ENCODE measurements at places on chromosomes 4 and X. TPM values are rescaled to one million over a fixed set of nuclear protein-coding genes. Genes with fewer than 3 reads are reported as not detected.

The SHISA3 gene
- 0.85 TPM for total RNA-seq

The CT45A5 gene
- not detected for total RNA-seq

The AWAT2 gene
- total RNA-seq: not detected

The ASB5 gene
- not detected for total RNA-seq

The MMRN1 gene
- 0.28 TPM for total RNA-seq

The NMU gene
- total RNA-seq: not detected

The NDUFC1 gene
- total RNA-seq: 34.6 TPM

The C4orf36 gene
- 0.44 TPM for total RNA-seq

- no peak for DNase-seq
Measured at GRCh38 chr4:41881981-41882624, 53.1 kb upstream of the TMEM33 start.

GRCh38 chrX:65644621-65645289 is 22.7 kb upstream of the MSN start:
- DNase-seq: no peak

DNA sequence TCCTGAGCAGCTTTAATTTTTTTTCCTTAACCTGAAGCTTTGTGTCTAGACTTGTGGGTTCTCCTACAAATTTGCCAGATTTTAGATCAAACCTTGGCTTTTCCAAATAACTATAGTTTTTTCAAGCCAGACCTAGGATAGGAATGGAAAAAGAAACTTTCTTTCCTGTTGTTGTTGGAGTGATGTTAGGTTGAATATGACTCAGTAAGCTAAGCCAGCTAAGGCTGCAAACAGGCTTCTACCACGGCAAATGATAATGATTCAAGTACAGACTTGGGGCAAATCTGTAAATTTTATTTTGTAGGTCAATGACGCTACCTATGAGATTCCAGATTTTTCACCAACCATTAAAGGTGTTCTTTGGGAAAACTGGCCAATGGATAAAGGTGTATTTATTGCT is 45.6 kb downstream of the WDR19 start:
- no peak for DNase-seq

GRCh38 chr4:13478707-13479106 is 5.4 kb downstream of the RAB28 start:
- DNase-seq: no peak

GRCh38 chrX:70247252-70247651 is 12.8 kb downstream of the P2RY4 start:
- DNase-seq: no peak

GRCh38 chr4:62394766-62395165 is 1194.6 kb downstream of the ADGRL3 start:
- DNase-seq: no peak

GRCh38 chrX:39310891-39311290 is 509.6 kb downstream of the MID1IP1 start:
- no peak for DNase-seq

DNA sequence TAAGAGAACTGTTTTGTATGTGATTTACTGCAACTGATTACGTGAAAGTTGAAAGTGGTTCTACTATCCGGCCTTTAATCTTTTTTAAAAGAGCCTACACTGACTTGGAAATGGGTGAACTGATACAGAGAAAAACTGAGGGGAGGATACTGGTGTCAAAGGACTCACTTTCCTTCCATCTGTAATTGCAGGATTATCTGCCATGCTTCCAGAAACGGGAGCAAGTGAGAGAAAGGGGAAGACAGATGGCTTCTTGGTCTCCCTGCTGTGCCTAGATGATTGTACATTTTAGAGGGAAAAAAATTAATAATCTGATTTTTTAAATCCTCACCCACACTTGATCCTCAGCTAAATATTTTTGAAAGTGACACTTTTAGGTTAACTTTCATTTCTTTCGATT is 88.3 kb upstream of the GRID2 start:
- no peak for DNase-seq

DNA sequence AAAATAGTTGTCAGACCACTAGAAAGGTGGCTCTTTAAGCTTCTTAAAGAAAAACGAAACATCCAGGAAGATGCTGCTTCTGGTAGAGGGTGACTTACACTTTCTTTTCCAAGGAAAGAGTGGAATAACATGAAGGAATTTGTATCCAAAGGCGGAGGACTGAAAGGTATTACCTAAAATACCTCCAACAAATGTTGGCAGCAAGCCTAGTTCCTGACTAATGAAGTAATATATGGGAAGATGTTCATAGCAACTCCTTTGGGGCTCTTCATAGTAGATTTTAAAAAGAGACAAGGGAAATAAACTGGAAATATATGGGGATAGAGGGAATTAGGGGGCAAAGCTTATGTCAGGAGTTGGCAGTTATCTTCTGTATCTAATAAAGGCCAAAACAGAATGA is 116.2 kb downstream of the AASDH start:
- no peak for DNase-seq

DNA sequence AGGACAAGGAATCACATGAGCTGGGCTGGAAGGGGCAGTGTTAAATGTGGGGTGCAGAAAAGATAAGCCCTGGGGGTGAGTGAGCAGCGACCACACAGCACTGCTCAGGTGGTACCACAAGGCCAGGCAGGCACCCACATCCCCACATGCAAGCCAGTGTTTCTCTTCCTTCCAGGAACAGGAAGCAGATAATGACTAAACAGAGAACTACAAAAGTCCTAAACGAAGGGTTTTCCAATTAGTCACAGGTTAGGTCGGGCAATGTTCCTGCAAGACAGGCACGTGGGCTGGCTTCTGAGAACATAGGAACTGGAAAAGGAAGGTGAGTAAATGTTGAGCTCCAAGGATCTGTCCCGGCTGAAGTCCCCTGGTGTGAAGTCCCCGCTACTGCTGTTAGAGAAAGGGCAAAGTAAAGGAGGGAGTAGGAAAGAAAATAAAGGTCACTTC is 19.5 kb downstream of the RELL1 start:
- DNase-seq: peak; percentile 49

DNA sequence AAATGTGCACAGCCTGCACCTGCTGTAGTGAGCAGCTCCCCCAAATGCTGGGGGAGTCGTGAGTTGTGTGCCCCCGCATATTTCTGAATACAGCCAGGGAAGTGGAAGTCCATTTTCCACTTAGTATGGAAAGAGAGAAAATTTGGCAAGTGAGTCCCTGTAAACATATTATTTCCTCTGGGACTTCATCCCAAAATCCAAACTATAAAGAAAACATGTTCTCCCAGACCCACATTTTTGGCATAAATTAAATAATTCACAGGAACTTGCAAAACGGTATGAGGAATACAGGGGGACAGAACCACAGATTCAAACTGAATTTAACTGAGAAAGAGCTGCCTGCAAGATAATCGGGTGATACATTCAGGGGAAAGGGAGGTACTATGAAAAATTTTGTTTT is 107.2 kb downstream of the GPR143 start:
- no peak for DNase-seq

- DNase-seq: no peak
Measured at GRCh38 chr4:165612936-165613335, 234.1 kb downstream of the CPE start.

- DNase-seq: no peak
Measured at GRCh38 chr4:37917388-37917787, 26.5 kb downstream of the TBC1D1 start.

GRCh38 chr4:165328101-165328425 is 594 bp downstream of the MSMO1 start:
- no peak for DNase-seq

- no peak for DNase-seq
Measured at GRCh38 chr4:186920483-186920882, 196.8 kb upstream of the FAT1 start.

DNA sequence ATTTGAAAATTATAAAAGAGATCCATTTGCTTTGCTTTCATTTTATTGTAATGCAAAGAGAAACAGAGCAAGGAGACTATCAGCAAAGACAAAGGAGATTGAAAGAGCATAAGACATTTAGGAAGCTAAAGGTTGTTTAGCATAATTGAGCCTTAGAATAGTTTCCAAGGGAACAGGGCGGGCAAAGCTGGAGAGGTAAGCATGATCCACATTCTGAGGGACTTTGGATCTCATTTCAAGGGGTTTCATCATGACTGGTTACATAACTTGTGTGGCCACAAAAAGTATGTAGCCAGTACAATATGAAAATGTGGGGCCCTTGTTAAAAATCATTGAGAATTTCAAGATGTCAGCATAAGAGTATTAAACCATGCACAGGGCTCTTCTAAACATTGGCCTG is 406.5 kb downstream of the RPA4 start:
- DNase-seq: no peak

DNA sequence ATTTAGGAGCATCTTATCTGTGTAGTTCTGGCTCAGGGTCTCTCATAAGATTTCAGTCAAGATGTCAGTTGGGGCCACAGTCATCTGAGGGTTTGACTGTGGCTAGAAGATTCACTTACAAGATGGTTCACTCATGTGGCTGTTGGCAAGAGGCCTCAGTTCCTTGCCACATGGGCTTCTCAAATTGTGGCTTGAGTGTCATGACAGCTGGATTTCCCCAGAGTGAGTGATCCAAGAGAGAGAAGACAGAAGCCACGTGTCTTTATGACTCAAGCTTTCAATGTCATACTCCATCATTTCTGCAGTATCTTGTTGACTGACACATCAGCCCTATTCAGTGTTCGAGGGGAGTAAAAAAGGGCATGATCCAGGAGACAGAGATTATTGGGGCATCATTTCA is 131.3 kb upstream of the AP1S2 start:
- DNase-seq: no peak

- no peak for DNase-seq
Measured at GRCh38 chrX:78923198-78924015, 21.8 kb upstream of the P2RY10 start.

DNA sequence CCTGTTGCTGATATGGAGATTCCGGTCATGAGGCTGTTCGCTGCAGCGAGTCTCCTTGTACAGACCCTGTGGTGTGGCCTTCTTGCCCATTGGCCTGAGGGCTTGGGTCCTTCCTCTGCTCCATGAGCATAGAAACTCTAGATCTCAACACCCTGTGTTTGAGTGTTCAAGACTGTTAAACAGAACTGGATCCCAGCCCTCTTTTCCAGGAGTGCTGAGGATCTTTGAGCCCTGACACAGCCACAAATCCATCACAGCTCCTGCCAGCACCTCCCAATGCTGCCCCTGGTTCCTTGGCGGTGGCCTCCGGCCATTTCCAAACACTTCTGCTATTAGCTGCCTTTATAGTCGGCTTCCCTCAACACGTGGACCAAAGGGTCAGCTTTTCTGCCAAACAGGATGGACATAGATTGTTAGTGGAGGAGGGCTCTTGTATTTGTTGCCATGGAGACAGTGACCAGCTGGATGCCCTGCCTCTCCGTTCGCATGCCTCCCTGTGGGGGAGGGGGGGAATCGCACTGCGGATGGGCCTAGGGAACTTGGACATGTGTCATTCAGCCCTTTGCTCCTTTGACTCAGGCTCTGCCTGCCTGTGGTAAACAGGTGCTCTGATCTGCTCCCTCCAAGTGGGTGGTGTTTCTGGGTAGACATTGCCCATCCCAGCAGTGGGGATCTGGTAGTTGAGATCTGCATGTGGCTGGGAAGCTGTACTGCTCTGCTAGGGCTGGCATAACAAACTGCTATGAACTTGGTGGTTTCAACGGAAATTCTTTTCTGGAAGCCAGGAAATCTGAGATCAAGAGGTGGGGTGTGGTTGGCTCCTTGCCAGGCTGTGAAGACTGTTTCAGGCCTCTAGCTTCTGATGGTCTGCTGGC is 6.9 kb upstream of the WDR1 start:
- no peak for DNase-seq

DNA sequence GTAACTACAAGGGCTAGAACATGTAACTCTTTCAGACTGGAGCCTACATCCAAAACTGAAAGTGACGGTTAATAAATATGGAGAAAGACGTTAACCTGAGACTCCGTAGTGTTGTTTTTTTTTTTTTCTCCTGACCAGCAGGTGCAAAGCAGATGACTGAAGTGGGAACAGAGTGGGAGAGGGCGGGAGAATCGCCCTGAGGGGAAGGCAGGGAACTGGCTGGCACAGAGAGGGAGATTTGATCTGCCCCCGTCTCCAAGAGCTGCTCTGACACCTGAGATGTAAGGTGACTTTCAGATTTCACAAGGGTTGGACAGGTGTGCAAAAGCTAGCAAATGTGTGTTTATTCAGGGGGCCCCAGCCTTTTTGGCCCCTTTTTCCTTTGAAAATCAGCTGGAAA is 180.2 kb downstream of the PALLD start:
- no peak for DNase-seq

DNA sequence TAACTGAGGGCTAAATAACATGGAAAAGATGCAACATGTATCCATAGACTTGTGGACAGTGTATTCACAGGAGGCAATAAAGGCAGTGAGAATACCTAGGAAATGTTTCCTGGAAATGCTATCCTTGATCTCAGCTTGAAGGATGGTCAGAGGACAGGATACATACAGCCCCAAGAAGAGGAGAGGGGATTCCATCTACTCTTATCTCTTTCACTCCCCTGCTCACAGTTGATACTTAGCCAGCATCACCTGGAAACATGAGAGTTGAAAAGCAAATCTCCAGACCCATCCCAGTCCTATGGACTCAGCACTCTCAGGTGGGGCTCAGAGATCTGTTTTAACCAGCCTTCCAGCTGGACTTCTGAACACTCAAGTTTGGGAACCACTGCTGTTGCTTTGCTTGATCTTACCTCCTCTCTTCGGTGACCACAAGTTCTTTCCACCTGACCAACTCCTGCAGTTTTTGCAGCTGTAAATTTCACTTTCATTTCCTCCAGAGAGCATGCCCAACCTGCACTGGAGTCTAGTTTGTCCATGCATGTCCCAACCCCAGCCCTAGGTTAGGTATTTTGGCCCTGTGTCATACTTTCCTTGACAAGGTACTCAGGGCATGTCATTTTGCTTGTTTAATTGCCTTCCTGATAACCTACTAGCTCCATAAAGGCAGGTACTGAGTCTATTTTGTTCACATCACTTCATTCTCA is 10.4 kb downstream of the RELL1 start:
- peak; percentile 32 for DNase-seq

DNA sequence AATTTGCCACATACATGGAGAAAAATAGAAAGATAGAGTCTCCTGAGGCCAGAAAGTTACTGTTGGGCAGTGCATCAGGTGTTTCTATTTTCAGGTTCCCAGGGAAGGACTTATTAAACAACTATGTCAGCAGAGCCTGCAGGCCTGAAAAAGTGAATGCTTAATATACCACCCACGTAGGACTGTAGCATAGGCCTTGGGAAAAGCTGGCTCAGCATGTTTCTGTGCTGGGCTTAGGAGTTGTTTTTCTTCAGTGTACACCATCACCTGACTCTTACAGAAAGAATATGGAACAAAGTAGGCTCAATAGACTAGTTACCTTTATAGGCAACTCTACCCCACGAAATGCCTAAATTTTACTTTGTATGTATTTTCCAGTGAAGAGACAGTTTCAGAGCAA is 1385.9 kb downstream of the FAM133A start:
- no peak for DNase-seq
